Hair follicular keratinocyte (primary cell): ENCODE measurements at places on chromosomes 1 and 21. TPM values are rescaled to one million over a fixed set of nuclear protein-coding genes. Genes with fewer than 3 reads are reported as not detected.

The GBP6 gene
- total RNA-seq, result 0.61 and 1.3 TPM in 2 replicates

The ALG6 gene
- 9.5 and 10.9 TPM in 2 replicates for total RNA-seq

The VHLL gene
- not detected in 2 replicates for total RNA-seq

The ZNF648 gene
- total RNA-seq, result not detected in 2 replicates

The CNKSR1 gene
- total RNA-seq, result 12.1 and 14.1 TPM in 2 replicates

The MATN1 gene
- not detected in 2 replicates for total RNA-seq

The TMEM234 gene
- total RNA-seq, result 7.2 and 13.5 TPM in 2 replicates

The OR2T12 gene
- total RNA-seq, result not detected in 2 replicates

The DPH2 gene
- total RNA-seq, result 15.0 and 32.5 TPM in 2 replicates

The S100A1 gene
- total RNA-seq, result not detected in 2 replicates

The GNG4 gene
- total RNA-seq, result 0.16 and 0.30 TPM in 2 replicates

The CLDN19 gene
- not detected in 2 replicates for total RNA-seq

The RGS1 gene
- total RNA-seq, result not detected in 2 replicates

The ADAM30 gene
- total RNA-seq, result not detected in 2 replicates

The VASH2 gene
- 0.04 TPM in 1 of 2 replicates, not detected in the other for total RNA-seq

The LRRC7 gene
- not detected in 2 replicates for total RNA-seq

The KIF17 gene
- total RNA-seq, result 0.94 and 4.1 TPM in 2 replicates

The RBP7 gene
- 1.4 and 4.1 TPM in 2 replicates for total RNA-seq

The FH gene
- total RNA-seq, result 95.7 and 160 TPM in 2 replicates
